ENCODE measurements at places on chromosomes 16 and 17. TPM values are rescaled to one million over a fixed set of nuclear protein-coding genes. Genes with fewer than 3 reads are reported as not detected.
A peak's percentile ranks its signal among the peaks of the same experiment; 100 is the strongest.

DNA sequence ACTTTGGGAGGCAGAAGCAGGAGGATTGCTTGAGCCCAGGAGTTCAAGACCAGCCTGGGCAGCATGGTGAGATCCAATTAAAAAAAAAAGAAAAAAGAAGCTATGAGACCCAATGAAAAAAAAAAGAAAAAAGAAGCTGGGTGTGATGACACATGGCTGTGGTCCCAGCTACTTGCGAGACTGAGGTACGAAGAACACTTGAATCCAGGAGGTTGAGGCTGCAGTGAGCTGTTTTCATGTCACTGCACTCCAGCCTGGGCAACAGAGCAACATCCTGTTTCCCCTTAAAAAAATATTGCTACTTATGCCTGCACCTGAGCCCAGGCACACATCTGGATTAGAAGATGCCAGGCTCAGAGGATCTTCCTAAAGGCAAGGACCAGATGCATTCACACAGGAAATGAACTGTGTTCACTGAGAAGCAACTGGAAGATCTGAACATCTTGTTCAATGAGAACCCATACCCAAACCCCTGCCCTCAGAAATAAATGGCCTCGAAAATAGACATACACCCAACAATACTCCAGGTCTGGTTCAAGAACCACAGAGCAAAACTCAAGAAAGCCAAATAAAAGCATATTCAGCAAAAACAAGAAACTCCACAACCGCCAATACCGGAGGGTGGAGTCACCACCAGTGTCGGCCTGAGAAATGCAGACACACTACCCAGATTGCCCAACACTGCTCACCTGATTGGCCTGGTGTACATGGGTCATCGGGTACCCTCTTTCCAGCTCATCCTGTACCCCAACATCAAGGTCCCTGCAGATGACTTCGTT lies 4.4 kb downstream of the RNF135 start:
- H3K4me3 ChIP-seq = no peak overlapping the region
- H3K27ac ChIP-seq = no peak overlapping the region
- H3K4me1 ChIP-seq = no peaks in the 10 kb centered on the region
- no peak for DNase-seq
- no peaks in the 10 kb centered on the region for H3K36me3 ChIP-seq

- no peaks in the 10 kb centered on the region for H3K27me3 ChIP-seq
- no peak overlapping the region for H3K4me3 ChIP-seq
- H3K27ac ChIP-seq = peak overlapping the region; percentile 79
- no peaks in the 10 kb centered on the region for H3K36me3 ChIP-seq
- H3K4me1 ChIP-seq = peaks cover 31% of the 10 kb centered on the region
- peak; percentile 70 for DNase-seq
Observed at GRCh38 chr17:73566905-73567782, 77.1 kb downstream of the SDK2 start.

DNA sequence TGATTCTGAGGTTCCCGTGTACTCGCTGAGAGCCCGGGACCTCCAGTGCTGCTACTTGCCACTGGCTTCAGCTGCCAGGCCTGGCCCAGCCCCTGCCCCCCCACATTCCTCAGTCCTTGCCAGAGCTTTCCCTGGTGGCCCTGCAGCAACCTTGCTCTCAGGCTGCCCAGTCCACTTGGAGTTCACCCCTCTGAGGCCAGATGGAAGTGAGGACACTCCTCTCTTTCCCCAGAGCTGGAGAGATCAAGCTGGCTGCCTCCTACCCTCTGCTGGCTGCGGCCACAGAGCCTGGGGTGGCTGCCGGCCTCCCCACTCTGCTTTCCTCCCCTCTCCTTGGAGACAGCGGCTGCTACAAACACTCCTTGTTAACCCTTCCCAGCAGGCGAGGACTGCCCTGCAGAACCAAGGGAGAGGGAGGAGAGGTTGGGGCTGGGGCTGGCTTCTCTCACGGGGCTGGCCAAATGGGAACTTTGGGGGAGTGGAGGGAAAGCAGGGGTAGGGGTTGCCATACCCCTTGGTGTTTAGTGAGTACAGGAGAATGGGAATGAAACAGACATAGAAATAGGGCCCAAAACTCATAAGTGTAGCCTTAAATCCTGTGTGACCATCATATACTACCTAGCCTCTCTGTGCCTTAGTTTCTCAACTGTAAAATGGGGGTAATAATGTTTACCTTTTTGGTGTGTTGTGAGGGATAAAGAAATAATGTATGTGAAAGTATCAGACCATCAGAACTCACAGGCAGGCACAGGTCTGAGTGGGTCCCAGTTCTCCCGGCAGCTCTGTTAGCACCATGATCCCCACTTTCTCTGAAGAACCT lies at the start of gene GAS2L2:
Gene GAS2L2 (minus strand): TSS at position 295 of the 820 bp plus-strand sequence. CDS start 389 bp downstream, outside the sequence.
- DNase-seq = no peak
- peaks cover 8% of the 10 kb centered on the region for H3K27me3 ChIP-seq
- peaks cover 7% of the 10 kb centered on the region for H3K4me1 ChIP-seq
- no peak within 1 kb of the TSS for H3K27ac ChIP-seq
- no peak within 1 kb of the TSS for H3K4me3 ChIP-seq

GRCh38 chr17:76278268-76278908 lies 13.2 kb downstream of the UBALD2 start:
- no peaks in the 10 kb centered on the region for H3K36me3 ChIP-seq
- H3K4me3 ChIP-seq = no peak overlapping the region
- H3K4me1 ChIP-seq = no peaks in the 10 kb centered on the region
- no peaks in the 10 kb centered on the region for H3K27me3 ChIP-seq

GRCh38 chr17:57874434-57875289 lies 24.8 kb upstream of the MRPS23 start:
- H3K4me3 ChIP-seq = peak overlapping the region; percentile 35
- peaks cover 41% of the 10 kb centered on the region for H3K4me1 ChIP-seq
- H3K36me3 ChIP-seq = no peaks in the 10 kb centered on the region
- H3K27ac ChIP-seq = peak overlapping the region; percentile 56
- H3K27me3 ChIP-seq = peaks cover 2% of the 10 kb centered on the region
- DNase-seq = peak; percentile 64

- H3K4me3 ChIP-seq = peak overlapping the region; percentile 93
- no peak for DNase-seq
- H3K27ac ChIP-seq = no peak overlapping the region
- no peaks in the 10 kb centered on the region for H3K36me3 ChIP-seq
Observed at GRCh38 chr17:80990921-80991644, 558 bp upstream of the CHMP6 start.

USP43 gene
- total RNA-seq = 6.9 TPM

XYLT1 gene
- total RNA-seq = 22.1 TPM

THOC6 gene
- 78.5 TPM for total RNA-seq

All from H1 (cell line).